ENCODE measurements at places on chromosomes 1 and 21.

GRCh38 chr1:65208563-65208973, 60.6 kb downstream of the AK4 start:
- DNase-seq = no peak

GRCh38 chr1:236172041-236172579, 29.8 kb downstream of the GPR137B start:
- no peak for DNase-seq

GRCh38 chr1:8629241-8630091, 188.0 kb downstream of the RERE start:
- DNase-seq = no peak

DNA sequence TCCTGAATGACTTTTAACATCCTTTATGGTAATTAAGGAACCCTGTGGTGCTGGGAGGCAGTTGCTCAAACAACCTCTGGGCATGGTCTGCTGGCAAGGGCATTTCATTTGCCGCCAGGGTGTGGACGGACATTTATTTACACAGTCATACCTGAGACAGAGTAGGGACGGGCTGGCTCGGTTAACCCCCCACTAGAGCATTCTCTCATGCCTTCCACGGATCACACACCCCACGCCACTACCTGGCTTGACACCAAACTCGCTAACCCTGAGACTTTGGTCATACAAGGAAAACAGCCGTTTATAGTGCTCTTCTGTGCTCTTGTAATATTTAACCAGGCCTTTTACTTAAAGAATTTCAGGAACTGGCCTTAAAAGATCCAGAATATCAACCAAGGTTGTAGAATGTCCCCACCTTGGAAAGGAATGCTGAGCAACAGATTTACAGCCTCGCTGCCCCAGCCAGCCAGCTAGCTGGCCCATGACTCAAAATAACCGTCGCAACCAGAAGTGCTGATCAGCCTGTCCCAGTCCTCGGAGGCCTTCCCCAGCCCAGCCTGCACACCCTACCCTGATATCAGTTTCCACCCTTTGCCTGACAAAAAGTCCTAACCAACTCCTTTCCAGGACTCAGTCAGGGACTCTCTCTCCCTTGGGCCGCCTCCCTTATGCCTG, 6.5 kb upstream of the PDXK start:
- DNase-seq = peak; percentile 95

DNA sequence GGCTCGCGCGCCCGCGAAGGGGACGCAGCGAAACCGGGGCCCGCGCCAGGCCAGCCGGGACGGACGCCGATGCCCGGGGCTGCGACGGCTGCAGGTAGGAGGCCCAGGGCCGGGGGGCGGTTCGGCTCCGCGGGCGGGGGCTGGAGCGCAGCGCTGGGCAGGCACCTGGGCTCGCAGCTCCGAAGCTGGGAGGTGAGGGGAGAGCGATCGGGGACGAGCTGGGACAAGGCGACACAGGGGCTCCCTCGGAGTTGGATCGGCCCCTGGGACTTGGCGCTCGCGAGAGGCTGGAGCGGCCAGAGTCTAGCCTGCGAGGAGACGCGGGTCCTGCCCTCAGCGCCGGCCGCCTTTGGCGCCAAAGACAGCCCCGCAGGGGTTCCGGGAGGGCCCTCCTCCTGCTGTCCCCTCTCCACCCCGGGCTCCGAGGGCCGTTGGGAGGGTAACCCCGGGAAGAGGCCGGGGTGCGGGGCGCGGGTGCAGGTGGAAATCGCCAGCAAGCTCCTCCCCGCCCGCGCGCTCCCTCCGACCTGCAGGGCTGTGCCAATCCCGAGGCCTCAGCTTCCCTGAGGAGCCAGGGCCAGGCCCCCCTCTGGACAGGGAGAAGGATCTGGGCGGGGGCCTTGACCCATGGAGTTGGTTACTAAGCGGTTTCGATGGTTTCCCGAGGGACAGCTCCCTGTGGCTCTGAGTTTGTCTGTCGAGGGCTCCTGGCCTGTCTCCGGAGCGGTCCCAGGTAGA, 401 bp downstream of the TP73 start:
- peak; percentile 9 for DNase-seq

- peak; percentile 40 for DNase-seq
Observed at GRCh38 chr1:67850151-67850551, 16.9 kb upstream of the GNG12 start.

Measured in LoVo (cell line).